ENCODE measurements at places on chromosomes 5 and 9.

GRCh38 chr9:124467410-124468060, 17.3 kb downstream of the ADGRD2 start:
- DNase-seq, result no peak

- DNase-seq, result no peak
These were observed 95.3 kb downstream of the TTLL11 start for GRCh38 chr9:121997791-121998190.

GRCh38 chr5:66515209-66515608, 81.0 kb upstream of the MAST4 start:
- no peak for DNase-seq

DNA sequence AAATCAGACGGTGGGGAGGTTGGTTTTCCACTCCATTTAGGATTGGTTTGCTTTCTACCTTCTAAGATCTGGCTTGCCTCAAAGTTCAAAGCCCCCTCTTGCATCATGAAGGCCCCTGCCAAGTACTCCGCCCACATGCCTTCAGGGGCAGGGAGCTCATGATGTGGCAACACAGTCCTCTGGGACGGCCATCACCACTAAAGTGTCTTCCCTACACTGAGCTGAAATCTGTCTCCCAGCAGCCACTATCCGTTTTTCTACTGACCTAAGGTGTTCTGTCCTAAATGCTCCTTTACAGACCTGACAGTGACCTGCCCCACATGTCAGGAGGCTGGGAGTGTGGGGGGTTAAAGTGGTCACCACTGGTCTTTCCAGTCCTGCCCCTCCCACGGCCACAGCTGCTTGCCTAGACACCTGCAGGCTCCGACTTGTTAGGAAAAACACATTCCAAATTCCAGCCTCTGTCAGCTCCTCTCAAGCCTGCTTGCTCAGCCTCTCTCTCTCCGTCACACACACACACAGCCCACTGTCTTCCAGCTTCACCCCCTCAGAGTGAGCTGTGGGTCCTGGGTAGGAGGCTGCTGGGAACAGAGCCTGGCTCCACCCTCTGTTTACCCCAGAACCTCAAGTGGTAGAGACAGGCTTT, 44.9 kb downstream of the SHB start:
- no peak for DNase-seq

DNA sequence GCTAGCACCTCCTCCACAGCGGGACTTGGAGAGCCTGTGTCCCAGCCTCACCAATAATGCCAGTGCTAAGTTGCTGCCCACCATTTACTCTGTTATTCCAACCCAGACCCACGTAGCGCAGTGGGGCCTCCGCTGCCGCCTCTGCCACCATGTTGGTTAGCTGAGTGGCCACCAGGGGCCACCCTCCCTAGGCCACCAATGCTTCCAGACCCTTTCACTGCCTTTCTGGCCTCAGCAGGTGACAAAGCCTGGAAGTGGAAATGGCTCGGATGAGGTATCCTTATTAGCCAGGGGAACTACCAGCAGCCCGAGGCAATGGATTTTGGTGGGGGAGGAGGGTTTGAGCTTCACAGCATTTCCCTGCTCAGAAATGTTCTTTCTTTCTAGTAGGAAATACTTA, 110.1 kb downstream of the OSTF1 start:
- no peak for DNase-seq

- DNase-seq, result no peak
These were observed 2.4 kb upstream of the DBN1 start for GRCh38 chr5:177475563-177476427.

GRCh38 chr5:147332658-147333057, 97.8 kb downstream of the STK32A start:
- no peak for DNase-seq

GRCh38 chr5:86824637-86825036, 206.9 kb downstream of the COX7C start:
- DNase-seq, result no peak

GRCh38 chr9:111131211-111131610, 92.9 kb upstream of the LPAR1 start:
- no peak for DNase-seq
